AG10803 (cell line): ENCODE measurements at places on chromosomes 7 and 10.

DNA sequence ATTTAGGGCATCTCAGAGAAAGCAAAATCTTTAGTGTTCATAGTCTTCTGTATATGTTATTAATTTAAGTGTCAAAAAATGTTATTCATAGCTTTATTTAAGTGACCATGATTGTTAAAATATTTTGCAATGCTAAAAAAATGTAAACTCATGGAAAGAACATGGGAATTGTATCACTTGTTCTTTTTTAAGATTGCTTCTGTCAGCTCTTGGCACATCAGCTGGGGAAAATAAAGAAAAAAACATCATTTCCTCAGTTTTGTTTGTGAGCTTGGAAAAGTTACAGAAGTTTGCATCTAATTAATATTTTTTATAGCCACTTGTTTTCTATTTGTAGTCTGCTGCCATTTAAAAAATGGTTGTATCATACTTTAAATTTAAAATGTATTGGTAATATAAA, 285.9 kb upstream of the CSTF2T start:
- DNase-seq = peak; percentile 51

- peak; percentile 63 for DNase-seq
Measured at GRCh38 chr7:75866489-75867389, 12.1 kb upstream of the RHBDD2 start.

DNA sequence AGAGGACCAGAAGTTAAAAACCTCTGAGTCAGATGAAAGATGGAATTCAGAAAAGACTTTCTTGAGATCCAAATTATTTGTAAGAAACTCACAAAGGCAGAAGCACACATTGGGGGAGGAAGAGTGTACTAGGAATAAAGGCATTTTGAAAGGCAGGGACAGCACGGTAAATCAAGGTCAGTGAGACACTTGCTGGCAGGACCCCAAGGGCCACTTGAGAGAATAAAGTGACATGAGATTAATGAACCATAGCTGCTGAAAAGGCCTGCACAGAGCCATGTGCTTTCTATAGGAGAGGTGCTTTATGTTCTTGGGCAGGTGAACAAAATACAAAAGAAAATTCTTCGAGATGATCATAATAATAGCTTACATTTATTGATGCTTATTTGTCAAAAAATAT, 929.9 kb upstream of the MBL2 start:
- no peak for DNase-seq

DNA sequence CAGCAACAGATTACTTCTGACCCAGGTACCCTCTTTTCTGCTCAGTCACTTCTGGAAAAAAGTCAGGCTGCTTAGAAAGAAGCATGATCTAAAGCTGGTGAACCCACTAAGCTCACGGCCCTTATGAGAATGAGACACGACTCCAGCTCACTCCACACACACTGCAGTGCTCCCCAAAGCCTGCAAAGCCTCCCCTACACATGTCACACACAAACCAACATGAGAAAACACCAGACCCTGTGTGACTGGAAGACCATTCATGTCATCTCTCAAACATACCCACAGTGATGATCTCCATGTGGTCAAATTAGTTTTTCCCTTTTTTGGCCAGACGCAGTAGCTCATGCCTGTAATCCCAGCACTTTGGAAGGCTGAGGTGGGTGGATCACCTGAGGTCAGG, 391 bp downstream of the ANKRD61 start:
- no peak for DNase-seq

GRCh38 chr10:13100349-13101294, 659 bp downstream of the OPTN start:
- DNase-seq = peak; percentile 24

DNA sequence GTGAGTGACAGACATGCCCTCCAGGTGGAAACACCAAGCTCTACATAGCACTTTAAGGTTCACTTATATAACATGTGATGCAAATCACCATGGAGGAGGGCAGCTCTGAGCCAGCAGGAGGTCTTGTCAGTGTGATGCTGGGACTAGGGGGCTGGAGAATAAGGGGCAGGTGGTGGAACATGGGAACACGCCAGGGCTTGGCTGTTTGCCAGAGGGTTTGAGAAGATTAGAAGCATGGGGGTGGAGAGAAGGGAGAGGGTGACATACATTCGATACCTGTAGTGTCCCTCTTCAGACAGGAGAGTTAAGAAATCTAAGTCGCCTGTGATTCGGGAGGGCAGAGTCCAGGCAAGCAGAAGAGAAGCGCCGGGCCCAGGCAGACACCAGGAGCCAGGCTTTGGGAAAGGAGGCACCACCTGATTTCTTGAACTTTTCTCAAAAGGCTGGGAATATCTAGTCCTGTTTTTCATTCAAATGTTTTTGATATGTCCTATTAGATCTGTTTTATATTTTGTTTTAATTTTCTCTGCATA, 16.9 kb upstream of the LAMB4 start:
- DNase-seq = no peak

DNA sequence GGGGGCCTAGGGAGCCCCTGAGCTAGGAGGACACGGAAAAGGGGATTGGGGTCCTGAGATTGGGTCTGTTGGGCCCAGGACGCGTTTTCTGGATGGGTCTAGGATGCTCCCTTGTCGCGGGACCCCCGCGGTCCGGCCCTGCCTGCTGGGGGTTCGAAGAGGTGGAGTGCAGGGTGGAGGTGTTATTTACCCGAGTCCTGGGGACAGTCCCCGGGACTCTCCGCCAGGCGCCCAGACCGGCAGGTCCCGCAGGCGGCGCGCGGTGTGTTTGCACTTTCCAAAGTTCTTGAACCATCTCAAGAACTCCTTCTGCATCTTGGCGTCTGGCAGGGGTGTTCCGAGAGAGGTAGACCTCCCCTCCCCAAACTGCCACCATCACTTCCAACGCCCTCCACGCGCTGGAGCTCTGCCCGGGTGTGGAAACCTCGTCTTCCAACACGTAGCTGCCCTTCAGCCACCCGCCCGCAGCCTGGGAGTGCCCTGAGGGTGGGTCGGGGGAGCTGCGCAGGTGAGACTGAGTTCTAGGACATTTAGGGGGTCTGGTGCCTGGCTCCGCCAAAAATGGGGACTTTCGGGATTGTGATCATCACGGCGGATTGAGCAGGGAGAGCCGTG, 569 bp downstream of the CAV1 start:
- no peak for DNase-seq

GRCh38 chr10:566241-566885, 123.1 kb downstream of the DIP2C start:
- no peak for DNase-seq

DNA sequence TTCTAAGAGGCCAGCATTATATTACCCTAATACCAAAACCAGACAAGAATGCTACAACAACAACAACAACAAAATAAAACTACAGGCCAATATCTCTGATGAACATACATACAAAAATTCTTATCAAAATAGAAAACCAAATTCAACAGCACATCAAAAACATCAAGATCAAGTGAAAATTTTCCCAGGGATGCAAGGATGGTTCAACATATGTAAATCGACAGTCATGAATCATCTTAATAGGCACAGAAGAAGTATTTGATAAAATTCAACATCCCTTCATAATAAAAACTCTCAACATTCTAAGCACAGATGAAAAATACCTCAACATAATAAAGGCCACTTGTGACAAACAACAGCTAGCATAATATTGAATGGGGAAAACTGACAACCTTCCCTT, 75.3 kb downstream of the JMJD1C start:
- DNase-seq = no peak

DNA sequence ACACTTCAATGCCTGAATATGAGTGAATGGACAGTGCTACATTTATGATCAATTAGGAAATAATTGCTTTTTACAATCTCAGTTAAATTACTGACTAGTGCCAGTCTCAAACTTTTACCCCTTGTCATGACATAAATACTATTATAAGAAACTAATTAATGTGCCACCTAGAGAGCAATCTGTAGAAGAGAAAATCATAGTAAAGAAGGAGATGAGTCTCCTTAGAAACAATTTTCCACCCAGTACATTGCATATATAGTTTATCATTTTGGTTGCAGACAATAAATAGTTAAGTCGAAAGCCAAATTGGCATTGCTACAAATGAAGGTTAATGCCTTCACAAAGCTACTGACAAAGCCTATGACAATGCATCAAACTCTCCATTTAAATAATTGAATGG, 68.6 kb downstream of the SLC13A1 start:
- no peak for DNase-seq

DNA sequence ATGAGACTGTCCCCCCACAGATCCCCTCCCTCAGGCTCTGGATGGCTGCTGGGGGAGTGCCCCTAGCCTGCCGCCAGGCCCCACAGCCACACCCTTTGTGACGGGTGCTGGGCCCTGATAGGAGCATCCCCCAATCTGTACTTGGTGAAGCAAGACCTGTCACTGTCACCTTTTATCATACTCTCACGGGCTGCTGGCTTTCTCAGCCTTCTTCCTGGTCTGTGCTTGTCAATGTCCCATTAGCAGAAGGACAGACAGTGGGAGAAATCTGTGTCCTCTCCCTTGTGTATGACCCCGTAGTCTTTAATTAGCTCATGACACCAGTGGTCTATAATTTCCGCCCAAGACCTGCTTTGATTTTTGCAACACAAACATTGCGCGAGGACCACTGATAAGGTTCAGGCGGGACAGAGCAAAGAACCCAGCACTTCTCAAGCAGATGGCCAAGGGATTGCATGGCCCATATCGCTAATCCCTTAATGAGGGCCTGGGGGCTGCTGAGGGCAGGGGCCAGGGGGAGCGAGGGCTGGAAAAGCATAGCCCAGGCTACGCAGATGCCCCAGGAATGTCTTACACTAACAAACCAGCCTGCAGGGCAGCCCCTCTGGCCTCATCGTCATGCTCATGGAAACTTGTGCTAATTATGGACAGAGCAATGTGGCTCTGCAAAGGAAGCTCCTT, 127.8 kb downstream of the PTPN20 start:
- no peak for DNase-seq

GRCh38 chr7:76211216-76211615, 9.5 kb downstream of the SRRM3 start:
- DNase-seq = no peak
